CD4-positive, alpha-beta T cell treated with Interleukin-17A for 4 hours (primary cell): ENCODE measurements at places on chromosomes 7 and 10.

GRCh38 chr10:59372543-59372942 is 10.2 kb upstream of the FAM13C start:
- no peak for DNase-seq

DNA sequence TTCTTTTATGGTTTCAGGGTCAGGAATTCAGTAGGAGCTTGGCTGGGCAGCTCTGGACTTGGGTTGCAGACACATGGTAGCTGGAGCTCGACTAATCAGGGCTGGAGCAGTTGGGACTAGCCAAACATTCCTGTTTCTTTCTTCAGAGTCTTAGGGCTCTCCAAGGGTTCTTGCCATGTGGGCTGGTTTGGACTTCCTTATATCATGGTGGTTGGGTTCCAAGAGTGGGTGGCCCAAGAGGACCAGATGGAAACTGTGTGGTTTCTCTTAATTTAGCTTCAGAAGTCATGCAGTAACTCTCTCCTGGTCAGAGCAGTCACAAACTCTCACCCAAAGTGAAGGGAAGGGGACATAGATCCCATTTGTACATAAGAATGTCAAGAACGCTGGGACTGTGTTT is 270.1 kb upstream of the FZD1 start:
- no peak for DNase-seq

GRCh38 chr10:69837261-69837660 is 35.6 kb downstream of the COL13A1 start:
- DNase-seq, result no peak

DNA sequence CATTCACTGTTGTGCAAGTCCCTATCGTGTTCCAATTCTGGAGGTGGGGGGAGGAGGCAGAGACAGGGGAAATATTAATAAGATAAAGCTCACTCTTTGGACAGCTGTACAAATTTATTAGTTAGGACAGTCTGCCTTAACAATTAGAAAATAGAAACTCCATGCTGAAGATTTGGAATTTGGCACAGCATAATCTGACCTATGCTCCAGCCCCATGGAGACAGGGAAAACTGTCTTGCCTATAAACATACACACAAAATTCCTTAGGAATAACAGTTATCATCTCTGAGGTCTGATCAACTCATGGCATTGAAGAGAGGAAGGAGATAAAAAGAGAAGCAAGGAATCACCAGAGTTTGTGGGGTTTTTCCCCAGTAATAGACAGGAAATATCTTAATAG is 335.4 kb upstream of the MEOX2 start:
- no peak for DNase-seq

GRCh38 chr7:102306916-102307677 is 20.4 kb downstream of the SH2B2 start:
- DNase-seq, result peak; percentile 15

- DNase-seq, result no peak
These were observed 23.7 kb upstream of the SEPTIN7 start for GRCh38 chr7:35777121-35777520.

GRCh38 chr10:71419750-71420149 is 23.0 kb downstream of the CDH23 start:
- DNase-seq, result no peak

- no peak for DNase-seq
These were observed 25.6 kb upstream of the ELFN1 start for GRCh38 chr7:1644341-1645070.

- peak; percentile 68 for DNase-seq
These were observed 148.8 kb downstream of the HECW1 start for GRCh38 chr7:43260980-43261878.

GRCh38 chr10:61164458-61165160 is 220.6 kb upstream of the RHOBTB1 start:
- no peak for DNase-seq

- no peak for DNase-seq
These were observed 41.8 kb downstream of the COL17A1 start for GRCh38 chr10:104043854-104044253.

GRCh38 chr10:44357023-44357540 is 27.8 kb downstream of the CXCL12 start:
- DNase-seq, result no peak

GRCh38 chr10:114173603-114173920 is 441 bp downstream of the CCDC186 start:
- DNase-seq, result no peak

GRCh38 chr10:112844681-112845544 is 105.1 kb upstream of the TCF7L2 start:
- no peak for DNase-seq

DNA sequence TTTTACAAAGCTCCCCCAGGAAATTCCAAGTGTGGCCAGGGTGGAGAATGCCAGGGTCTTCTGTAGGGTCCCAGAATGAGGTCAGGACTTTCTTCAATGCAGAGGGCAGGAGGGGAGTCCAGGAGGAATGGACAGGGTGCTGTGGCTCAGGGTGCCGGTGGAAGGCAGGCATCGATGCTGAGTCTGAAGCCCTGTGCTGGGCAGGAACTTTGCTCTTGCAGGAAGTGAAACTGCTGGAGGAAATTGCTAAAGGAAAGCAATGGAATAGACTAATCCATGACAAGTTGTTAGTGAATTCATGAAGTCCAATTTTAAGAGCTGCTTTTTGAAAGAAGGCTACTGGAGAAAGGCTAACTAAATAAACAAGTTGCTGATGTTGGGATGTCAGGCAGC is 14.8 kb downstream of the PTPRE start:
- no peak for DNase-seq

DNA sequence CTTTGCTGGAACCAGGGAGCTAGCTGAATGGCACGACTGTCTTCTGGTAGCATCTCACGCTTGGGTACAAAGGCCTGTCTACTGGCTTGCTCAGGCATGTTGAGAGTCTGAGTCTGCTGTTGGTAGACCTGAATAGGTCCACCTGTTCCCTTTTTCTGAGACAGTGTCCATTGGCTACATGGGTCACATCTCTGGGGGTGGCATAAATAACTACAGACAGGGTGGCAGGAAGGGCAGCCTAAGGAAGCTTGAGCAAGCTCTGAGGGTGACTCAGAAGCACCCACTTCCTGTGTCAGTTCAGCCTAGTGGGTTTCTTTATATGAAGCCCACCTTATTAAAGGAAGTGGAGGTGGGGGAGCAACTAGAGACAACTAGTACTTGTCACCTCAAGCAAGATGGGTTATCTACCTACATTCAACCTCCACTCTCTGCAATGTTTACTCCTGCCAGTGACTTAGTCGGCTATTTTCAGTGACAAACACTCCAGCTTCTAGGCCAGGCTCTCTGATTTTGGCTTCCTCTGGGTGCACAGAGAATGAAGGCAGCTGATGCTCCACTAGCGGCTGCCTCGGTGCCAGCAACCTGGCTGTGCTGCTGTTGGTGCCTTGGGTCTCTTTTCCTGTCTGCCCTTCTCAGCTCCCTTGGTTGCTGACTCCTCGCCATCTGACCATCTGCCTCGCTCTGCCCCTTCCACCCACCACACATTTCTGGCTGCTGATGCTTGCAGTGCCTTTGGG is 5.7 kb upstream of the ZYX start:
- DNase-seq, result peak; percentile 65

DNA sequence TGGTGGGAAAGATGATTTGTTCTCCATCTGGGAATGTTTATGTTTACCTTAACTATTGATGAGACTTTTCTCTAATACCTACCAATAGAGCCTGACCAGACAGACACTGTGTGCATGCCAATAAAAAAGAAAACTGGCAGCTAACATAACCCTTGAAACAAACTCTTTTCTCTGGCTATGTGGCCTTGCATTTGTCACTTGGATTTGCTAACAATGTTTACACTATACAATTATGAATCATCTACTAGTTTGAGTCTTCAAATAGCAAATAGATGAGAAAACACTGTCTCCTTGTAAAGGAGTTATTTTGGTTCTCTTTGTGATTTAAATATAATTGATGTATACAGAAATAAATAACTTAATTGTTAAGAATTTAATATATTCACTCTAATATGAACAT is 273.1 kb downstream of the SEMA3D start:
- DNase-seq, result no peak

DNA sequence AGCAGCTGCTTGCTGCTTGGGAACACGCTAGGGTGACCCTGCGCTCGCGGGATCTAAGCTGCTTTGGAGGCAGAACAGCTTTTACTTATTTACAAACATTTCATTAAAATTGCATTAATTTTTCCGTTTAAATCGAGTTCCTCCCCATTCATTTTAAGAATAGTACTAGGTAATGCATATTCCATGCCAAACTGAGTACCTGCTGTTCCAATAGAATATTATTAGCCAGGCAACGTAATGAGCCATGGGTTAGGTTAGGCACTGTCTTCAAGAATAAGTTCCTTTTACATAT is 860 bp downstream of the EXOC6 start:
- DNase-seq, result no peak

GRCh38 chr7:114130866-114131265 is 212.1 kb upstream of the PPP1R3A start:
- DNase-seq, result no peak

GRCh38 chr10:57696641-57697040 is 571.1 kb downstream of the IPMK start:
- DNase-seq, result no peak

GRCh38 chr10:14779001-14779651 is 4.4 kb upstream of the FAM107B start:
- DNase-seq, result no peak

DNA sequence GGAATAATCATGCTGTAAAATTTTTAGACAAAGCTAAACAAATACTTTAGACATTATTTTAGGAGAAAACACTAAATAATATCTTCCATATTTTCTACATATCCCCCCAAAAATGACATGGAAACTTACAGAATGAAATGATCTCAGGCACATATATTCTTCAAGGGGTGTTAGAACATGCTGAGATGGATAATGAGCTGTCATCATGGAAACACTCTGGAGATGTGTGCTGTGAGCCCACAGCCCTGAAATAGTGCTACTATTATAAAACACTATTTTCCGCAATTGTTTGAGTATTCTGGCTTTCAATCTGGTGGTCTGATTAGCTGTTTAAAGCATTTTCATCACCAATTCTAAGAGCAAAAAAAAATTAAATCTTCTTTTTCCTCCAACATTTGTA is 385.7 kb downstream of the PHTF2 start:
- no peak for DNase-seq

DNA sequence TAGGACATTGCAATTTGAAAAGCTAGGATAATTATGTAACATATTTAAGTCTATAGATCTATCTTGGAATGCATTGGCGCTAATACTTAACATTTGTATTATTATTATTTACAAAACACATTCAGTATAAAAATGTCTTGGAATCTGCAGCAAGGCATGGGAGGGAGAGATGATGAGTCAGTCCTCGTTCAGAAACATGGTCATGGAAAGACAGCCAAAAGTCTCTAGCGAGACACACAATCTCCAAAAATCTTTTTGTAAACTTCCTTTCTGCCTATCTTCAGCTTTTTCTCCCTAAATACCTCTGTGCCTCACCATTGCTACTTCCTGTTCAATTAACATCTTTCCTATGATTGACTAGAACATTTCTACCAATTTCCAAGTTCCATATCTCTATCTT is 188.4 kb upstream of the CACNA2D1 start:
- no peak for DNase-seq

DNA sequence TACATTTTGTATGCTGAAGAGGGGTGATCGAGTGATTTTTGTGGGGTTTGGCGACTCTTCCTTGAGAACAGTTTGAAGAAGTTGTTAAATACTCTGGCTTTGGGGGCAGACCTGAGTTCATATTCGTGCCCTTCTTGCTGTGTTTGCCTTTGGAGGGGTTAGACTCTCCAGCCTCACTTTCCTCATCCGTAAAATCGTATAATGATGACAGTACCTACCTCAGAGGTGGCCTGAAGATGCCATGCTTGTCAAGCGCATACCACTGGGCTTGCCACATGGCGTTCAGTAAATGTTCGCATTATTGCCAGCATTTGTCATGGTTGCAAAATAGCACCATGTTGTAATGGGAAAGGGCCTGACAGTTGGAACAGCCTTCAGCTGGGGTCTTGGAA is 1.3 kb downstream of the STK17A start:
- peak; percentile 43 for DNase-seq

GRCh38 chr7:140062118-140062527 is 628 bp downstream of the PARP12 start:
- DNase-seq, result peak; percentile 60

GRCh38 chr7:83452256-83452655 is 196.7 kb downstream of the SEMA3E start:
- DNase-seq, result no peak

DNA sequence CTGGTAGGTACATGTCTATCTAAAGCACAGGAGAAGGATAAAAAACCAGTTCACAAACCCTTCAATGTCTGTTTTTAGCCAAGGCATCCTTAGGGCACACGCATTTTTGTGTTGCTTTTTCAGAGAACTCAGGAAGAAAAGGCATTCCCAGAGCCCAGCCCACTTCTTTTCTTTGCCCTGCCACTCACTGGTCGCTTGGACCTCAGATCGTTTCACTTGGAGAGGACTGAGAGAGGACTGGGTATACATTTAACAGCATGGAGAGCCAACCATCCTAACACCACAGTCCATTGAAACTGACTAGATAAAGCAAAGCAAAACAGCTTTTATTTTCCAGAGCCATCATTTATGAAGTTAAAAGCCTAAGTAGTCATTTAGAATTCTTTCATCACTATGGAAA is 194.2 kb downstream of the CAMK1D start:
- DNase-seq, result no peak

- DNase-seq, result no peak
These were observed 342.3 kb upstream of the SEMA3D start for GRCh38 chr7:85529201-85529600.
